ENCODE measurements at places on chromosomes 6 and 20.

- no peak for DNase-seq
Measured at GRCh38 chr20:63318391-63319163, 25.6 kb downstream of the COL20A1 start.

GRCh38 chr6:25275436-25275835 is 3.7 kb upstream of the CARMIL1 start:
- DNase-seq, result no peak

DNA sequence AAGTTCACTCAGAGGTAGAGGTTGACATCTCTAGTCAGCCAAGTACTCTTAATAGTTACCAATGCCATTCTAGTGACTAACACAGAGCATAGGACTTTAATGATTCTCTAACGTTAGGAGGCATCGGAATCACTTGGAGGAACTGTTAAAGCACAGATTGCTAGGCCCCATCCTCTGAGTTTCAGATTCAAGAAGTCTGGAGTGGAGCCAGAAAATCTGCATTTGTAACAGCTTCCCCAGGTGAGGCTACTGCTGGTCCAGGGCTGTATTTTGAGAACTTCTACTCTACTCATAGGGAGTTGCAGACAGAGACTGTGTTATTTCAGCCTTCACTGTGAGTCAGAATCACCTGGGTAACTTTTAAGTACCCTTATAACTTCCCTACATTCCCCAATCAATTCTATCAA is 5.7 kb downstream of the LMBRD1 start:
- DNase-seq, result no peak

DNA sequence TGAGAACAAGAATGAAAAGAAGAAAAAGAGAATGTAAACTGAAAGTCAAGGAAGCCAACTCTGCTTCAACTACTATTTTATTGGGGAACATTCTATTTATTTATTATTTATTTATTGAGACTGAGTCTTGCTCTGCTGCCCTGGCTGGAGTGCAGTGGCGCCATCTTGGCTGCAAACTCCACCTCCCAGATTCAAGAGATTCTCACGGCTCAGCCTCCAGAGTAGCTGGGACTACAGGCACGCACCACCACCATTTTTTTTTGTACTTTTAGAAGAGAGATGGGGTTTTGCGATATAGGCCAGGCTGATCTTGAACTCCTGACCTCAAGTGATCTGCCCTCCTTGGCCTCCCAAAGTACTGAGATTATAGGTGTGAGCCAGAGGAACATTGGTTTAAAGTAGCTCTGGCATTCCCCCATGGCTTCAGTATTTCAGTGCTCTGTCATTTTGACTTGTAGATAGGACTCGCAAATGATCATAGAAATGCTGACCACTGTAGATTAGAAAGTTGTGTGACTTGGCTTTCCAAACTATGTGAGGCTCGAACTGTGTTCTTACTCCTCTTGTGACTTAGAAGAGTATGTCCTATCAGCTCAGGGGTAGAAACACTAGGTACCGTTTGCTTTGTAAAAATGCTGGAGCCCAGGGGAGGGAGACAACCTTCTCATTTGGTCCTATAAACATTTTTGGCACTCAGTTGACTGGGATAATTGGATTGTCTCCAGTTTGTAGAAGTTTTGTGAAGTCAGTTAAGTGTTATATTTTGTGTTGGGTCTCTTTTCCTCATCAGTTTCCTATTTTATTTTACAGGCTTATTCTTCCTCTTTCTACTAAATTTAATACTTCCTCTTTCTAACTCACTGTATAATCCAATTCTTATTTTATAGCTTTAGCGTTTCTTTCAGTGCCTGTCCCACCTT is 544.9 kb upstream of the CITED2 start:
- DNase-seq, result no peak

DNA sequence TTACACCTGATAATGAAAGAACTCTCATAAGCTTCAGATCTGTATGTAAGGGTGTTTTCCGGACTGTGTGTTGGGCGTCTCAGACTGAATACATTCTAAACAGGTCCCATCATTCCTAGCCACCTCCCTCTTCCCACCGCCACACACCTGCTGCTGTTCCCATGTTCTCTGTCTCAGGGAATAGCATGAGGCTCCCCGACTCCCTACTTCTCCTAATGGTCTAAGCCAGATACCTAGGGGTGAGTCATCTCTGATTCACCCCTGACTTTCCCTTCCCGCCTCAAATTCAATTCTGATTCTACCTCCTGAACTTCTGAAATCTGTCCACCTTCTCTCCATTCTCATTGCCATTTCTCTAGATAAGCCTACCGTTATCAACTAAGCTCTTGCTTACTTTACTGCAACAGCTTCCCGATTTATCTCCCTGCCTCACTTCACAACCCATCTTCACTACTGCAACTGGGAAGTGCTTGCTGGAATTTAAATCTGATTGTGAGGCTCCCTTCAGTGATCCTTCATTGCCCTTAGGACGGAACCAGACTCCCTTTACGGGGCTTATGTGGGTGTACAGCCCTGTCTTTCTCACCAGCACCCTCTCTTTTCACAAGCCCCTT is 1.6 kb downstream of the TMEM14A start:
- DNase-seq, result no peak

DNA sequence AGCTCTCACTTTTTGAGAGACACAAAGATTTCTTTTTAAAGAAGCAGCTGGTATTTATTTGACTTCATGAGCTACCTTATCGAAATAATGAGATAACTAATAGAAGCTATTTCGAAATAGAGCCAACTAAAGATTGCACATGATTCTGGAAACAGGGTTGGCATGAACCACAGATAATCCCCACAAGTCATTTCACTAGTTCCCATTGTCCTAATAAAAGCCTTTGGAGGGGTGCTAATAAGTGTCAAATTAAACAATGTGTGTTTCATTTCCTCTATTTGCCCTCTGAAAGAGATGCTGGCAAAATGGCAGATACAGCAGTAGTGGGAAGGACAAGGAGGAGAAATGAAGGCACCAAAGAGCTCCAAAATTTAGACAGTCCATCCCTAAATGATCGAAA is 78.6 kb upstream of the RIPOR2 start:
- no peak for DNase-seq

GRCh38 chr20:4813076-4813862 is 91.6 kb downstream of the PRND start:
- no peak for DNase-seq

Data from Jurkat, Clone E6-1 (cell line).